ENCODE measurements at places on chromosomes 3 and 15.

- no peak for ATAC-seq
Measured at GRCh38 chr3:160677459-160677881, 510 bp downstream of the ARL14 start.

DNA sequence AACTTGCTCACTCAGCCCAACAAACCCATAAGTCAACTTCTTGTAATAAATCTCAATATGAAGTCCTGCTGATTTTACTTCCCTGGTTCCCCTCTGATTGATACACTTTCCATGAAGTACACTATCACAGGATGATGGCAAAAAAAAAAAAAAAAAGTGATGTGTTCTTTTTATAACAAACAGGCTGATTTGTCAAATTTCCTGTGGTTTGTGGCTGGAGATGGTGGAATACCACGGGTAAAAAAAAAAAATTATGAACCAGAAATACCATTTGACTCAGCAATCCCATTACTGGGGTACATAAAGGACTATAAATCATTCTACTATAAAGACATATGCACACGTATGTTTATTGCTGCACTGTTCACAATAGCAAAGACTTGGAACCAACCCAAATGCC is 10.7 kb upstream of the SERPINI2 start:
- no peak for ATAC-seq

- ATAC-seq: peak; percentile 55
Measured at GRCh38 chr15:80710635-80711554, 15.8 kb downstream of the ABHD17C start.

GRCh38 chr3:182981038-182981380 is 671 bp upstream of the DCUN1D1 start:
- no peak for ATAC-seq

DNA sequence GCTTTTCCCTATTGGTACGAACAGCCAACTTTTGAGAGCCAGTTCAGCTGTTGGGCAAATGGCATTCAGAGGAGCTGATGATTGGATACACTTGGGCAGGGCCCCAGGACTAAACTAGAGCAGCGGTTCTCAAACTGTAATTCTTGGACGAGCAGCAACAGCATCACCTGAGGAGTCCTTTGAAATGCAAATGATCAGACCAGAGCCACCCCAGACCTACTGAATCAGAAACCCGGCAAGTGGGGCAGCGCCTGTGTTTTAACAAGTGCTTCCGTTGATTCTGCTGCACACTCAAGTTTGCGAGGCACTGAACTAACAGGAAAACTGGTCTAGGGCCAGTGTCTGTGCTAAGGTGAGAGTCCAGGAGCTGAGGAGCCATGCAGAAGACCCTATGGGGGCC is 239.7 kb downstream of the UACA start:
- no peak for ATAC-seq

- ATAC-seq: no peak
Measured at GRCh38 chr15:80654299-80654698, 40.8 kb upstream of the ABHD17C start.

DNA sequence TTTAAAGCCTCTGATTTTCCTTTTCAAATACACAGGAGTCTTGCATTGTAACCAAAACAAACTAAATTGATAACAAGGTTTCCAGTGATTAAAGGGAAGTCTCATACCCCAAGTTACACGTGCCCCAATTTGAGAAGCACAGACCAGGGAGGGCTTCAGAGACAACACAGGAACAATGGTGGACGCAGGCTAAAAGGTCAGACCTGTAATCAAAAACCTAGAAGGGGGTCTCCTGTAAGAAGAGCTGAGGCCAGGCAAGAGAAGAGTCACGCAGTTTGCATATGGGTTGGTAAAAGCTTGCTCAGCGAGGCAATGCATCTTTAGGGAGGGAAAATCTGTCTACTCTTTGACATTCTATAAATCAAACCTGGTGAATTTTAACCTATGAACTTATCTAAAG is 58.6 kb upstream of the MCF2L2 start:
- ATAC-seq: no peak

DNA sequence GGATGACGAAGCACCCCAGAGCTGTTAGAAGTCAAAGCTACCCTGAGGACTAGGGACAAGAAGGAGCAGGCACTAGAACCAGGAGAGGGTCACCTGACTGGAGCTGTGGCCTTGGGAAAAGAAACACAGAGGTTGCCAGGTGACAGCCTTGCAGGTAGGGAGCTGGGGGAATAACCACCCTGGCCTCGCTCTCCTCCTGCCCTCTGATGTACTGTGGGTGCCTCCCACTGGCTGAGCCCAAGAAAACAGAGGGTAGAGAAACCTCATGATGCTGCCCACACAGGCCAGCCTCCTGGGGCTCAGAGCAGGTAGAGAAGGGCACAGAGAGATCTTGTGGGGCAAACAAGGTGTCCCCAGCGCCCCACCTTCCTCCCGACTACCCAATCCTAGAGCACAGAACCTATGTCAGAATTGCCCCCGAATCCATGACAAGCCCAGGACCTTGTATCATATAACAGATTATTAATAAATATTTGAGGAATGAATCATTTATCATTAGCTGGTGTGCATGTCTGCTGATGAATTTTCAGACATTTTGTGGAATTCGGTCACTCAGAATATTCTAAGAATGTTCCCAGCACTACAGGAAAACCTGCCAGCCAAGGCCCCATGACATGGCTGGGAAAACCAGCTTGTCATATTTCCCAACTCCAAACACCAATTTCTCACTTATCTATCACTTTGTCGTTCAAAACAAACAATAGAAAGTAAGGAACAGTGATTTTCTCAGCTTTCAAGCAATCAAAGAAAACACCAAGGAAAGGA is 59.8 kb upstream of the MEX3B start:
- no peak for ATAC-seq

DNA sequence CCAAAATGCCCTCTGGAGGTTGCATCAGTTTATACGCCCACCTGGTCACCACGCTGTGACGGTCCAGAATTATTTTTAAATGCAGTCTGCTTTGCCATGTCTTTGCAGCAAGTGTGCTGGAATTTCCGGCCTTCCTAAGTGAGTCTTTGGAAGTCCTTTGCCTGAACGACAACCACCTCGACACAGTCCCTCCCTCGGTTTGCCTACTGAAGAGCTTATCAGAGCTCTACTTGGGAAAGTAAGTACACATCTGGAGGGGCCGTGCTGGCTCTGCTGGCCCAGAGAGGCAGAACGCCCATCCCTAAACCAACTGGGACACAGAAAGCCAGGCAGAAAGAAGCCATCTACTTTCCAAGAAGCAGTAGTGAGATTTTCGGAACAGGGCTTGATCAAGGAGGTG is 101.8 kb downstream of the LRRK1 start:
- no peak for ATAC-seq

- ATAC-seq: no peak
Measured at GRCh38 chr15:68618908-68619698, 40.3 kb downstream of the CORO2B start.

DNA sequence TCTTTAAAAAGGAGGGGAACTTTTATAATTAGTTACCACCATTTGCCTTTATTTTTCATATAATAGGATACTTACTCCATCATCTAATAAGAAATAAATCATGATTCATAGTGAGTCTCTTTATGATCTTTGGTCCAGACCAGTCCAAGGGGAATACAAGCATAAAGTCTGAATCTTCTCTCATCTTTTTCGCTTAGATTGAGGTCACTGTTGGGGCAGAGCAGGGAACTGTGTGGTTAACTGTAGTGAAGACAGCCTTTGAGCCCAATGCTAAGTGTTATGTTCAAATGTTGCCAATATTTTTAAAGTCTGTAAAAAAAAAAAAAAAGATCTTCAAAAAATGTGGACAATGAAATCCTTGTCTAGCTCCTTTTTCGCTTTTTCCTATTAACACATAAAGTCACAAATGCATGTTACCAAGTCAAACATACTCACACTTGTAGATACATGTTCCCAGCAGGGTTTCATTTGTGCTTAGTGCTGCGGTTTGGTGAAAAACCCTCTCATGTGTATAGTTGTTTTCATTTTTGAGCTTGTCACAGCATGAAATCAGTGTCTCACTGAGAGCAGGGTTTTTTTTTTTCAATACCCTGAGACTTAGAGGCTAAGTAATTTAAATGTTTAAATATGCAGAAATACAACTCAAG is 72.1 kb downstream of the EPHA3 start:
- ATAC-seq: no peak

GRCh38 chr15:71435552-71435951 is 320.3 kb downstream of the THSD4 start:
- ATAC-seq: no peak

DNA sequence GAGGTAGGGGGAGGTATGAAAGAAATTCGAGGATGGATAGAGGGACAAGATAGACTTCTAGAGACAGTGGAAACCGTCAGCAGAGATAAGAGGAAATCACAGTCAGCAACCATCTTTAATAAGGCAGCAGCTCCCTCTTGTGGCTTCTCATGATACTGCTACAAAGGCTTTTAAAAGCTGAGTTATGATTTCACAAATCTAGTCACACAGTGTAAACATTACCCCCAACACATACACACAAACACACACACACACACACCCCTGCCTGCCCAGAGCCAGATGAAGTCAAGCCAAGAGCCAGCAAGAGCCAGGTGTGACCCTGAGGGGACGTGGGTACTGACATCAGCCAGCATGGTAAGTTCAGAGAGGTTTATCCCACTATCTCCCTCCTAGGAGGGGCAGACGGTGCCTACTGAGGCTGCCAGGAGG is 18.9 kb upstream of the TGM5 start:
- no peak for ATAC-seq

GRCh38 chr3:148269816-148270215 is 427.9 kb upstream of the AGTR1 start:
- no peak for ATAC-seq

- ATAC-seq: no peak
Measured at GRCh38 chr3:8166014-8166413, 335.6 kb upstream of the LMCD1 start.

GRCh38 chr3:184523825-184524615 is 37.6 kb upstream of the EPHB3 start:
- ATAC-seq: peak; percentile 65

- no peak for ATAC-seq
Measured at GRCh38 chr3:132660811-132661070, 612 bp downstream of the UBA5 start.

- no peak for ATAC-seq
Measured at GRCh38 chr3:111236836-111237713, 165.5 kb downstream of the NECTIN3 start.

- ATAC-seq: no peak
Measured at GRCh38 chr3:185663929-185664328, 77.8 kb downstream of the SENP2 start.

DNA sequence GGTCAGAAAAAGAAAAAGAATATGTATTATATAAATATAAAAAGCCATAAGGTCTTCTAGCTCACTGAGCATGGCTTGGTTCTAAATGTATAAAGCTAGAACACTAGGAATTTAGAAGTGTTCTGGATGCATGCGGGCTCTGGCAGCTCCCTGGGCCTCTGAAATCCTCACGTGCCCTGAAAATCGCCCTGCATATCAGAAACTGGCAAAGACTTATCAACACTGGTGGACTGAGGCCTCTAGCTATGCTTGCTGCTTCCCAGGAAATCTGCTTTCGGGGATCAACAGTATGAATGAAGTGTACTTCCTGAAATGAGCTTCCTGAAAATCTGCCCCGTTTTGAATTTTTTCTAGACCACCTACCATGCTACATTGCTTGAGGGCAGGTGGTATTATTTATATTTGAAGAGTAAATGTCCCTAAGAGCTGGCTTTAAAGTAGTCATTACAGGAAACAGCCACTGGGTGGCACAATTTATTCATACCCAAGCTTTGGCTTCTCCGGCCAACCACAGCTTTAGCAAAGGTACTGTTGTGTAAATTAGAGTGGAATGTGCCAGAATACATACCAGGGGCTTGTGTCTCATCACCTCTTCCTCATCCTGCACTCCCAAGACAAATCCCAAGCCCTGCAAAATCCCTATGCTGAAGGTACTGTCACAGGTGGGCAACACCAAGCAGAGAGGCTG is 17.7 kb downstream of the CRTAP start:
- peak; percentile 65 for ATAC-seq

GRCh38 chr3:115239717-115240116 is 92.6 kb upstream of the ZBTB20 start:
- no peak for ATAC-seq

- ATAC-seq: no peak
Measured at GRCh38 chr3:30142946-30143345, 463.5 kb upstream of the TGFBR2 start.

DNA sequence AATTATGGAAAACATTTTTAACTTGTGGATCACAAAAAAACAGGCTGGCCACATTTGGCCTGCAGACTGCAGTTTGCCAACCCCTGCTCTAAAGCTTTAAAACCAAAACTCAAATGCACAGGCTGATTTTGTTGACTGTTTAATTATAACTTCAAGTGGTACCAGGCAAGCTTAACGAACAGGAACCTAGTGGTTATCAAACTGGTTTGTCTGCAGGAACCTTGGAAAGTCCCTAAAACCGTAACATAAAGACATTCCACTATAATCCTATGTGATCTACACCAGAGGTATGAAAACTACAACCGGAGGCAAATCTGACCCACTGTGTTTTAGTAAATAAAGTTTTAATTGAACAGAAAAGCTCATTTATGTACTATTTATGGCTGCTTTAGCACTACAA is 52.4 kb downstream of the TBL1XR1 start:
- ATAC-seq: no peak

GRCh38 chr3:53083521-53083920 is 37.6 kb upstream of the SFMBT1 start:
- ATAC-seq: no peak

DNA sequence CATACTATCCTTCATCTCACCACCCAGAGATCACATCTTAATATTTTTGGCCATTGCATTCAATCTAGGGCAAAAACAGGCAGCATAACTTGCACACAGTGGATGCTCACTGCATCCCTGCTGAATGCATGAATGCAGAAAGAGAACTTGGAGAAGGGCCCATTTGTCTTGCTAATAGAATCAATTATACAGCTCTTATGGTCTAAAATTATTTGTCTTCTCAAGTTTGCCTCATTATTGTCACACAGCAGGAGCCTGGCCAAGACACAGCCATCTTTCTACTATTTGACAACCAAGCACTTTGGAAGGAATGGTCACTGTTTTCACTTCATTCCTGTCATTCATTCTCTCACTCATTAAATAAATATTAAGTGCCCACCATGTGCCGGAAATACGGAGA is 1.2 kb upstream of the ARHGEF26 start:
- no peak for ATAC-seq

- no peak for ATAC-seq
Measured at GRCh38 chr3:127438951-127439350, 151.1 kb upstream of the PRR20G start.

- ATAC-seq: no peak
Measured at GRCh38 chr3:181966393-181966792, 254.7 kb downstream of the SOX2 start.

GRCh38 chr15:57376696-57377477 is 582 bp downstream of the CGNL1 start:
- ATAC-seq: no peak

DNA sequence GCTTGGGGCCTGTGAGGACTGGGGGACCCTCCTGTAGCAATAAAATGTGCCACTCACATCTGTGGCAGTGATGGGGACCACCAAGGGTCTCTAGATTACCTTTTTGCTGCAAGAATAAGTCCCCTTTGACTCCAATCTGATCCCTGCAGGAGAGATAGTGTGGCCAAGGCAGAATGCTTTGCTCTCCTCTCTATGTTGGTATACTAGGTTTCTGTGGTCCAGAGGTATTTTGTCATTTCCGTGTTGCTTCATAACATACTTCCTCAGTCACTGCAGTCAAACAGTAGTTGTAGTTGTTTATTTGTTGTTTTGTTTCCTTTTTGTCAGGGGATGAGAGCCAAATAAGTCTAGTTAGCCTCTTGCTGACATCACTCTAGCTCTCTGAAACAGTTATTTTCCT is 13.1 kb upstream of the NAALADL2 start:
- ATAC-seq: no peak
